Cortex of kidney (tissue), 1 donor: ENCODE measurements at places on chromosomes 7 and 10.

GRCh38 chr10:33126742-33127141 lies 168.7 kb upstream of the ITGB1 start:
- DNase-seq: no peak

- no peak for DNase-seq
Observed at GRCh38 chr7:148754912-148755311, 56.2 kb downstream of the CUL1 start.

DNA sequence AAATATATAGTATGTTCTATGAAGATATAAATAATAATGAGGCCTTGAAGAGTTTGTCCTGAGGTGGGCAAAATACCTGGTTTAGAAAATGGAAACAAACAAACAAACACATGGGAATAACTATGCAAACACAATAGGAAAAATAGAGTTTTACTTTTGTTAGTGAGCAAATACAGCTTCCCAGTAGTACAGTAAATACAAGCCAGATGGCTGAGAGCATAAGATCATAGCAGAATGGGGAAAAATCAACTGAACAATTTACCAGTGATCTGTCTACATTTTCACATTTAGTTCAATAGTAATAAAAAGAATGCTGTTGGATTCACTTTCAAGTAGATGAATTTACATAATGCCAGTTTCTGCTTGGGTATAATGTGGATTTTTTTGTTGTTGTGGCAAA lies 45.1 kb downstream of the ADD3 start:
- no peak for DNase-seq

DNA sequence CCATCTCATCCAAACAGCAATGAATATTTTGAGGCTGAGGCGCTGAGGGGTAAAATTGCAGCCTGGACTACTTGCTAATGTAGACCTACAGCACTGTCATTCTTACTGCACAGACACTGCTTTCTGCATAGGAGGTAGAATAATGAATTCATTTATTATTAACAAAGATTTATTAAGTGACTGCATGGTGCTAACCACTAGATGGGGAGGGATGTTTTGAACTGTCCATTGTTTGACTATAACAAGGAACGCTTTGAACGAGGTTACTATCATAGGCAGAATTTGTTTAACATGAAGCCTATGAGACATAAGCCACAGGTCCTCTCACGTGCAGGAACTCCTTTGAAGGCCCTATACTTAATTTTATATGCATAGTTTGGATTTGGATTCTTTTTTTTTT lies 143.8 kb downstream of the CFTR start:
- no peak for DNase-seq

- DNase-seq: no peak
Observed at GRCh38 chr7:92092210-92092609, 42.1 kb downstream of the CYP51A1 start.

- DNase-seq: no peak
Observed at GRCh38 chr7:41148521-41148951, 554.4 kb downstream of the INHBA start.

GRCh38 chr7:123757095-123757494 lies 8.3 kb upstream of the WASL start:
- no peak for DNase-seq

GRCh38 chr7:74535951-74536356 lies 82.2 kb downstream of the GTF2IRD1 start:
- no peak for DNase-seq

- DNase-seq: no peak
Observed at GRCh38 chr7:108684629-108685028, 115.0 kb downstream of the DNAJB9 start.

GRCh38 chr7:98278408-98278807 lies 3.1 kb upstream of the BRI3 start:
- no peak for DNase-seq

DNA sequence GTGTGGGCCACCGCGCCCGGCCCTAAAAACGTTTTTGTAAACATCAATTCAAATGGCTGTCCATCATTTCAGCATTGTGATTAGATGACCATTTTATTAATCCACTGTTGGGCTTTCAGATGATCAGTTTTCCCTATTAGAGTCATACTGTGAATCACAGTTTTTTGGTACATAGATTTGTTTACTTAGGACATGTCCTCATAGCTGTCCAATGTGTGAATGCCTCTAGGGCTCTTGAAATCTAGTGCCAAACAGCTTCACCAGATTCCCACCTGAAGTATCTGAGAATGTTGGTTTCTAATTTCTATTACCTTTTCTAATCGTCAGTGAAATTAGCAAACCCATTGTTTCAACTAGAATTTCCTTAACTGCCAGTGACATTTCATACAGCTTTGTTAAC lies 66.8 kb downstream of the UPF2 start:
- DNase-seq: no peak

- DNase-seq: no peak
Observed at GRCh38 chr10:90193240-90193985, 492.0 kb downstream of the KIF20B start.

DNA sequence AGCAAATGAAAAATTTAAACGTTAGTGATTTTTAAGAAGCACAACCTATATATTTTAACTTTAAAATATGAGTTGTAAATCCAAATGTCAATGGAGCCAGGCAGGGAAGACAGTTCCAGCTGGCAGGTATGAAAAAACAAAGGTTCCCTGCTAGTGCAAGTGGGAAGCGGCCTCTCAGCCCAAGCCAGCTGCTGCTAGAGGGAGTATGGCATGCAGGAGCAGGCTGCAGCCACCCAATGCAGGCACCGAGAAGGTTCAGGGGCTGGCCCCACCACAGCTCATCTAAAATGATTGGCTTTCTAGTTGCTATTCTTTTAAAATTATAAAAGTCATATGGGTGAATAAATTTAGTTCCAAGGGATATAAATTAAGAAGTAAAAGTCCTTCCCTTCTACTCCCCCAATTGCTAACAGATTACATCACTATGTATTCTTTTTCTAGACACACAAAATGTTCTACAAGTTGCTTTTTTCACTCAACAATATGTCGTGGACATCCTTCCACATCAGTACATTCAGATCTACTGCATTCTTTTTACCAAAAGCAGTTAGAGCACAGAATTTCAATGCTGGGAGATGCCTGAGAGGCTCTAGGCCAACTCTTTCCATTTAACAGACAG lies 69.3 kb downstream of the SGMS1 start:
- DNase-seq: no peak

GRCh38 chr10:124697837-124698544 lies 46.2 kb downstream of the FAM53B start:
- DNase-seq: no peak

DNA sequence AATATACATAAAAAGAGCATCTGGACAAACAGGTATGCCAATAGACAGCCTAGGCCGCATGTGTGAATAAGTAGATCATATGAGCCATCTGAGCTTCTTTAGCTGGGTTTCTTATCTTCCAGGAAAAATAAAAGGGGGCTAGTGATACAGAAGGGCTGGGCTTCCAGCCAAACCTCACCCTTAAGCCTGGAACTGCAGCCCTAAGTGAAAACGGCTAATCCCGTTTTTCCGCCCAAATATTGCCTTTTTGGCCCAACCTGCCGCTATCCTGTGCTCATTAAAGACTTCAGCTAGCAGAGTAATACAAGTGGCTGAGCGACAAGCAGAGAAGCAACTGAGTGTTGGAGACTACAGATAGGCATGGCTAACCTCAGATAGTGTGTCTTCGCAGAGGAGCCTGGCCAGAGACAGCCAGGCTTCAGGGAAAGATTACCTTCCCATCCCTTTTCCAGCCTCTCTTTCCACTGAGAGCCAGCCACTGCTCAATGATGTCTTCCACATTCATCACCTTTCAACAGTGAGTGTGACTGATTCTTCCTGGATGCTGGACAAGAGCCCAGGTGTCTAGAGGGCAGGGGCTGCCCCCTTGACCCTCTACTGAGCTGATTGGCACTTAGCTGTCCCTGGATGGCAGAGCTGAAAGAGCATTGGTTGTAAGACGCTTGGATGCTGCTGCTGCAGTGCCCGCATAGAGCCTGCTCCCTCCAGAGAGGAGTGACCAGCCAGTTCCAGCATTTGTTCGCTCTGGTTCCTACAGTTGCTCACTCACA lies 108.9 kb downstream of the ITGB8 start:
- DNase-seq: no peak

GRCh38 chr10:52539463-52539862 lies 225.4 kb downstream of the DKK1 start:
- no peak for DNase-seq

DNA sequence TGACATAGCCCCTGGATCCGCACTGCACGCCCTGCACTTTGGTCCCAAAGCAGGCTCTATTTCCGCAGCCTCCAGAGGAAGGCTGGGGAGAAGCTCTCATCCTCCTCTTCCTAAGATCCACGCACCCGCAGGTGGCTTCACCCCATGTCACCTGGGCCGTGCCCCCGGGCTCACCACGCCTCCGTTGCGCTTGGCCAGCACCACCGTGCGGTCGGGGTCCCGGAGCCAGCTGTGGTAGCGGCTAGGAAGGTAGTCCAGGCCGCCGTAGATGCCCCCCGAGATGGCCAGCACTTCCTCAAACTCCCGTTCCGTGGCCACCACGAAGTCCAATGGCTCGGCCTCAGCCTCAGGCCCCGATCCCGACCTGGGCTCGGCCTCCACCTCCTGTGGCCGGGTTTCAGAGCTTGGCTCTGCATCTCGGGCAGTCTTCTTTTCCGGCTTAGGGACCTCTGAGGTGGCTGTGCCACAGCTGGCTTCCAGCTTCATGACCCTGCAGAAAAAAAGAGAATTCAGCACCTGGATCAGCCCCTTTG lies 5.7 kb downstream of the NAT16 start:
- no peak for DNase-seq

DNA sequence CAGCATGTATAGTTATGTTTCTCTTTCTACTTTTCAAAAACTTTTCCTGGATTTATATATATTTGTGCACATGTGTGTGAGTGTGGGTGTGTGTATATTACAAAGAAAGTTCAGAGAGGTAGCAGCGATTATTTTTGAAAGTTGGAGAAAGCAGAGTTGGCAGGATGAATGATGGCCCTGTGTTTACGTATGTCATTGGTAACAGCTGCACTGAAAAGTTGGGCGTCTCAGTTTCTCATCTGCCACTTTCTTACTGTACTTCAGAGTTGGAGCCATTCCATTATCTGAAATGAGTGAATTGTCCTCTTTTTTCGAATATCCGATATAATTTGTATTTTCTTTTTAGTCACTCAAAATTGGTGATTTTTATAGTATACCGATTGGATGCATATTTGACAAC lies 172.2 kb downstream of the CDK14 start:
- no peak for DNase-seq

DNA sequence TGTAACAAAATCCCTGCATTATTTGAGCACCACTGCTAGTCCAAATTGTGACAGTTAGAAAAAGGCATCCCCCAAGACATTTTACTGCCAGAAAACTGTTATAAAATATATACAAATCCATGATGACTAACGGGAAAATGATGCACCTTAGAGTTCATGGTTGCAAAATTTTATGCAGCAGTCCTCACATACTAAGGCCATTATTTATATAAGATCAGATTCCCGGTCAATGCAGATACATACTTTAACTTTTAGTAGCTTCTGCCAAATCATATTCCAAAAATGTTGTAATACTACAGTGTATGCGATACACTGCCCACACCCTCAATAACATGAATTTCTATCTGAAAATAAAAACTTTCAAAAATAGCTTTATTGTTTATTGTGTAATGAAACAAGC lies 239.9 kb upstream of the ZNF32 start:
- no peak for DNase-seq

GRCh38 chr7:100971111-100972001 lies 2.0 kb downstream of the MUC12 start:
- DNase-seq: no peak

- no peak for DNase-seq
Observed at GRCh38 chr7:135981958-135982646, 4.9 kb upstream of the MTPN start.

DNA sequence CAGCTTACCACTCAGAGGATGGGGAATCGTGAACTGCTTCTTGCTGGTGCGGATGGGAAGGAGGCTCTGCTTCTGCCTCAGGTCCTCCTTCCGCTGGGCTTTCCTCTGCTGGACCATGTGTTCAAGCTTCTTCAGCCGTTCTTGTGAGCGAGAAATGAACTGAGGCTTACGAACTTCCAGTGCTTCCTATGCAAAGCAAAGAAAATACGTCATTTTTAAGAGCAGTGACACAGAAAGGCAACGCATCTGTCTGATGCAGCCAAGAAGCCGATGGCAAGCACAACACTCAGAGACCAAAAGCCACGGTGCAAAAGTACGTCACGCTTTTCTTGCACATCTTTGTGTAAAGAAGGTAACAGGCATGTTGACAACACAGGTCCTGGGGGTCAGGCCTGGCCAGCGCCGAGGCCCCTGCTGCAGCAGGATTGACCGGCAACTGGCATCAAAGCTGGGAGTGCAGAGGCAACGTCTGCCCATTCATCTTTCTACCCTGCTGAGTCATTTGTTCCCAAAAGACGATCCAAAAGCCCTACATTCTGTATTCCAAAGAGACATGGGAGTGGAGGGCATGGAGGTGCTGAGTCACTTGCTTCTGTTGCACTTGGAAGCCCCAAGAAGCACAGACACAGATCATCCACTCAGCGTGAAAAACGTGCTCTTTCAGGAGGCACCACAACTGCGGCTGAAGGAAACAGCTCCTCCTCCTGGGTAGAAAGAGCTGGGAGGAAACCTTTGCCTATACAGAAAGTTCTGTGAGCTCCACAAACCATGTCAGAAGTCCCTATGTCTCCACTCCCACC lies 71.0 kb upstream of the ADAM12 start:
- no peak for DNase-seq

DNA sequence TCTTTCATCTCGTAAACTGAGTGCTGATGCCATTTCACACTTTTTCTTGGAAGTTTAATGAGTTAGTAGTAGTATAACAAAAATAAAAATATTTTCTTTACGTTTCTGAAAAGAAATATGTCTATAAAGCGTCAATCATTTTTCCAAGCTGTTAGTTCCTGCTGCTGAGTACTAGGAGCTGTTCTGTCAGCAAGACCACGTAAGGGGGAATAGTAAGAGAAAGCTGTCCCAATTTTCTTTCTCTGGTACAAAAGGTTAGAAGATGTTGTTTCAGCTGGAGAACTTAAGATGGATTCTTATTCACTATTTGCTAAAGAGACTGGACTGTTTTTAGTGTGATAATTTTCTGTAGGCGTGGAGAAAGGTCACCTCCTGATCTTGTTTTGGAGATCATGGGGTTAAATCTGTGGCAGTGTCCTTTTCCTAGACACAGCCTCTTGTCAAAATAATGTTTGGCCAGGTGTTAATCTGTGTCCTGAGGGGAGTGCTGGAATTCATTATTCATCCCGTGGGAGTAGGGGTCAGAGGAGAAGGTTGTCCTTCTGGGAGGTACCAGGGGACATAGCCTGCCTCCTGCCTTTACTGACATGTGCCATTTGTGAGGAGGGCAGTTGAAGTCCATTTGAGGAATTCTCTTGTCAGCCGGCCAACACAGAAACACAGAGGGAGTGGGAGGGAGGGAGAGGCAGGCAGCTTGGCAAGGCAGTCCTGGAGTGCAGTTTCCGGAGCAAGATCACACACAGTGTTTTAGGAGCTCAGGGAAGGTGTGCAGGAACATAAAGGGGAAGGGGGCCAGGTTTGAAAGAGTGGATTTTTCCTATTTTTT lies 368.7 kb downstream of the AUTS2 start:
- DNase-seq: no peak
